ENCODE measurements at places on chromosomes 1 and 21.

DNA sequence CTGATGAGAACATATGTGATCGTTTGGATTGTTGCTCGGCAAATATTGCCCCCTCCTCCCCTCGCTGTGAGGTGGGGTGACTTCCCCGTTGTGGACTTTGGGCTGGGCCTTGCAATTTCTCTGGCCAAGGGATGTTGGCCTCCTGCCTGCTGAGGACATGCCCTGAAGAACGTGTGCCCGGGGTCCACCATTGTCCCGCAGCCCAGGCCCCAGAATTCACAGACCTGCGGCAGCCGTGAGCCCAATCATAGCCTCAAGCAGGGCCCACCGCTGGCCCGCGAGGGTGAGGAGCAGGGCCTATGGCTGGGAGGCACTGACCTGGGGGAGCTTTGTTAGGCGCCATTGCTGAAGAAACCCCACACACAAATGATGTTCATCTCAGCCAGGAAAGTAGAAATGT is 58.3 kb upstream of the ACTRT2 start:
- no peak for DNase-seq

DNA sequence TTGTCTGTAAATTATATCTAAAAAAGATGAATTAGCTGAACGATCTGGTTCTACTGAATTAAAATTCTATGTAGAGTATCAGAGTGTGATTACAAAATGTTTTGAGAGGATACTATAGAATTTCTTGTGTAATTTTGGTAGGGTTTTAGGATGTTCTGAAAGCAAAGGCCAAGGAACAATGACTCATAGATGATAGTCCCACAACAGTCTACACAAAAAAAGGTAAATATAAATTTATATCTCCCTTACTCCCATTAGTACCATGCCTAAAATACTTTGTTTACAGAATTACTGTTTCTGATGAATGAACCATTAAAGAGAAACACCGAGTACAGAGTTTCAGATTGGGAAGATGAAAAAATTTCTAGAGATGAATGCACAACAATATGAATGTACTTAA is 9.5 kb downstream of the EDEM3 start:
- no peak for DNase-seq

- no peak for DNase-seq
Measured at GRCh38 chr1:158290321-158290844, 660 bp downstream of the CD1C start.

GRCh38 chr1:244442850-244443249 is 8.9 kb downstream of the ADSS2 start:
- no peak for DNase-seq

DNA sequence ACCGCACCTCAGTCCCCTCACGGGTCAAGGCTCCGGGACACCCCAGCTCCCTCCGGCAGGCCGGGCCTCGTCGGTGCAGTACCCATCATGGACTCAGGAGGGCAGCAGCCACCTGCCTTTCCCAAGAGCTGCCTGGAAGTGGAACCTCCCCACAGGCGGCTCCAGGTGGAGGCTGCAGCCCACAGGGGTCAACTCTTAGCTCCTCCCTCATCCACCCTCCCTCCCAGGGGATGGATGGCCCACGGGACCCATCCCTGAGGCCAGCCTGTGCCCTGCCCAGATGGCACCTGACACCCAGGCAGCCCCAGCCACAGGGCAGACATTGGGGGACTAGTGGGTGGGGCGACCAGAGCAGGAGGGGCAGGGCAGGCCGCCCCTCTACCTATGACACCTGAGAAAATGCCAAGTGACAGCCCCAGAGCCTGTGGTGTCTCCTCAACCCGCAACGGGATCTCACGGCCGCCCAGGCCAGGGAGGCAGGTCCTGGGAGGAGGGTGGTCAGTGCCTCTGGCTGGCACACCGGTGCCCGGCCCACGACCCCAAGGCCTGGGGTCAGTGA is 1.2 kb upstream of the ARHGEF16 start:
- peak; percentile 89 for DNase-seq

- DNase-seq, result no peak
Measured at GRCh38 chr1:67338642-67339041, 31.0 kb downstream of the IL12RB2 start.

GRCh38 chr1:22545141-22545540 is 18.1 kb upstream of the EPHA8 start:
- DNase-seq, result no peak

- DNase-seq, result no peak
Measured at GRCh38 chr1:82706741-82707140, 906.0 kb downstream of the ADGRL2 start.

GRCh38 chr1:111140680-111140967 is 601 bp downstream of the CEPT1 start:
- DNase-seq, result no peak

GRCh38 chr1:106526650-106527049 is 529.8 kb upstream of the PRMT6 start:
- DNase-seq, result no peak

- DNase-seq, result no peak
Measured at GRCh38 chr1:158101455-158101854, 79.2 kb upstream of the CD1D start.

- no peak for DNase-seq
Measured at GRCh38 chr1:244173769-244174168, 122.7 kb downstream of the ZBTB18 start.

- no peak for DNase-seq
Measured at GRCh38 chr1:217586586-217586985, 44.3 kb downstream of the GPATCH2 start.

- no peak for DNase-seq
Measured at GRCh38 chr1:179353546-179353945, 12.2 kb upstream of the AXDND1 start.

DNA sequence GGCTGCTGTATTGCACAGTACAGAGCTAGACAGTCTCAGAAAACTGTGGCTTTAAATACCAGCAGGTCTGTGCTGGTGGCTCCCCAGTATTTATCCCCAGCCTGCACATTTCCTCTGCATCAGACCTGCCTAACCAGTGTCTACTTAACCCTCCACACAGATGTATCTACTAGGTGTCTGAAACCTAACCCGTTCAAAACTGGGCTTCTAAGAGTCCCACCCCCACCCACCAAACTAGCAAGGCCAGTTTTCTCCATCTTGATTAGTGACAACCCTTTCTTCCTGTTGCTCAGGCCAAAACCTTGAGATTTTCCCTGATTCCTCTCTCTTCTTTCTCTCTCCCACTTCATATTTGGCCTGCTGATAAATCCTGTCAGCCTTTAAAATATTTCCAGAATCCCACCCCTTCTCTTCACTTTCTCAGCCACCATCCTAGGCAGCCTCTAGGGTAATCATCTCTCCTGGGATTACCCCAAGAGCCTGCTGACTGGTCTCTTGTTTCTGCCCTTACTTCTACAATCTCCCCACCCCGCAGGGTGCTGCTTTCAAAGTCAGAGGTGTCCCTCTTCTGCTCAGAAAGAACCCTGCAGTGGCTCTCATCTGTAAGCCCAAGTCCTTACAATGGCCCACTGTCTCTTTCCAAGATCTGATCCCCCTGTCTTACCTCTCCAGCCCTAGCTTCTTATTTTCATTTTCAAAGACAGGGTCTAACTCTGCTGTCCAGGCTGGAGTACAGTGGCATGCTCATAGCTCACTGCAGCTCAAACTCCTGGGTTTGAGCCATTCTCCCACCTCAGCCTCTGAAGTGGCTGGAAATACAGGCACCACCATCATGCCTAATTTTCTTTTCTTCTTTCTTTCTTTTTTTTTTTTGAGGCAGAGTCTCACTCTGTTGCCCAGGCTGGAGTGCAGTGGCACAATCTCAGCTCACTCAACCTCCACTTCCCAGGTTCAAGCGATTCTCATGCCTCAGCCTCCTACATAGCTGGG is 45.2 kb downstream of the H3-3A start:
- DNase-seq, result no peak

DNA sequence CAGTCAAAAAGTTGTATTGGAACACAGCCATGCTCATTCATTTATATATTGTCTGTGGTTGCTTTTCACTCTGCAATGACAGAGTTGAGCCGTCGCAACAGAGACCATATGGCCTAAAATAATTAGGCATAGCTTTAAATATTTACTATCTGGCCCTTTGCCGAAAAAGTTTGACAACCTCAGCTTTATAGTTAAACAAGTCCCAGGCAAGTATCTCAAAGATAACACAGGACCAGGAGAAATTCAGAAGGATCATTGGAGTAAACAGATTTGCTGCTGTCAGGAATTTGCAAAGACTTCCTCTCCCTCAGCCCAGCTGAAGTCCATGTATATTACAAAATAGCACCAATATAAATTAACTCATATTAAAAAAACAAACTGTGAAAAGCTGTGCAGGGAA is 34.4 kb downstream of the NID1 start:
- DNase-seq, result no peak

- DNase-seq, result no peak
Measured at GRCh38 chr1:115829947-115830346, 11.0 kb downstream of the NHLH2 start.

DNA sequence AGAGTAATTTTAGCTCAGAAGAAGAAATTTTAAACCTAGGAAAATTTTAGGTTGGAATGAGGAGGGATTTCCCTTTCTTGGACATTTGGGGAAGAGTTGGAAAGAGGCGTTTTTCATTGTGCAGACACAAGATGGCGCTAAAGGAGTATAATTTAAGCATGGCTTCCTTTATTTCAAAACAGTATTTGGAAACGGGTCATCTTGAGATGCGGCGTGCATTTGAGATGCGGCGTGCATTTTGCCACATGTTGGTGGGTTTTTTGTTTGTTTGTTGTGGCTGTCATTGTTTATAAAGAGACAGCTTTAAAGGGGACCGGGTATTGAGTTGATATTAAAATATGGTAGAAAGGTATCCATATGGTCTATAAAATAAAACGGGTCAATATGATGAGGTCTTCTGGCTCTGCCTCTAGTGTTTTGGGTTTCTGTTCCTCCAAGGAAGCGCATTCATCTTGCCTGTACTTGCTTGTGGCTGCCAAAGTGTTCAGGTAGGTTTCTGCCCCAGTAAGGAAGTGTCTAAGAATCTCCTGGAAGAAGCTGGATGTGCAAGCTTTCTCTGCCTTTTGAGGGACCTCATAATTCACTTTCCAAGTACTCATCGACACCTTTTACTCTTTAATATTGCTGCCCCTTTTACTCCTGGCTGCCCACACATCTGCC is 210.3 kb downstream of the SLC35F3 start:
- DNase-seq, result no peak

- DNase-seq, result no peak
Measured at GRCh38 chr1:88266051-88266450, 418.0 kb upstream of the PKN2 start.

- no peak for DNase-seq
Measured at GRCh38 chr1:68339505-68339904, 107.2 kb upstream of the WLS start.

DNA sequence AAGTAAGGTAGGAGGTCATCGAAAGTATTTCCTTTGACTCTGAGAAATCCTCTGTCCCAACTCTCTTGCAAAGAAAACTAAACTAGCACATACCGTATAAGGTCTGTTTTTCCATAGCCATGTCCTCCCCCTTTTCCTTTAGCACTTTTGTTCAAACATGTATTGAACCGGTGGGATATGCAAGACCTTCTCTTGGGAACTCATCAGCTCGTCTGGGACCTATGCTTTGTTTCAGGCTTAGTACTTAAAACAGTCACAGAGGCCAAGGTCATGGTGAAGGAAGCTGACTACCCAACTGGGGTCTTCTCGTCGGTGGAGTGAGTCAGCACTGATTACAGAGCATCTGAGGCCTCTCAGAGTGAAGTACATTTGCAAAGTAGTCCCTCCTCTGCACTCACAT is 185.0 kb downstream of the ZBTB18 start:
- no peak for DNase-seq

GRCh38 chr1:1968767-1969504 is 34.6 kb downstream of the CFAP74 start:
- no peak for DNase-seq

- no peak for DNase-seq
Measured at GRCh38 chr1:64590316-64590715, 120.4 kb downstream of the CACHD1 start.

GRCh38 chr1:47198214-47198613 is 8.4 kb upstream of the PDZK1IP1 start:
- no peak for DNase-seq

DNA sequence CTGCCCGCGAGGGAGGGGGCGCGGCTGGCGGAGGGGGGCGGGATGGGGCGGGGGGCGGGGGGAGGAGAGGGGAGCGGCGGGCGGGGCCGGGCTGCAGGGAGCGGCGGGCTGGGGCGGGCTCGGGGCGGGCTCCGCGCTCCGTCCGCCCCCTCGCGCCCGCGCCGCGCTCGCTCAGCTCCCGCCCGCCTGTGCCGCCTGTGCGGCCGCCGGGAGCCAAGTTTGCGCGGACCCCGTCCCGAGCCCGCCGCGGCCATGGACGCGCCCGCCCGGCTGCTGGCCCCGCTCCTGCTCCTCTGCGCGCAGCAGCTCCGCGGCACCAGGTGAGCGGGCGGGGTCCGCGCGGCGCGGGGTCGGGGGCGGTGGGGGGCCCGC is at the start of gene GABRD:
TSS of gene GABRD (plus strand) at position 174 of the 372 bp plus-strand sequence. CDS start at position 253, 79 bp downstream.
- DNase-seq, result no peak

DNA sequence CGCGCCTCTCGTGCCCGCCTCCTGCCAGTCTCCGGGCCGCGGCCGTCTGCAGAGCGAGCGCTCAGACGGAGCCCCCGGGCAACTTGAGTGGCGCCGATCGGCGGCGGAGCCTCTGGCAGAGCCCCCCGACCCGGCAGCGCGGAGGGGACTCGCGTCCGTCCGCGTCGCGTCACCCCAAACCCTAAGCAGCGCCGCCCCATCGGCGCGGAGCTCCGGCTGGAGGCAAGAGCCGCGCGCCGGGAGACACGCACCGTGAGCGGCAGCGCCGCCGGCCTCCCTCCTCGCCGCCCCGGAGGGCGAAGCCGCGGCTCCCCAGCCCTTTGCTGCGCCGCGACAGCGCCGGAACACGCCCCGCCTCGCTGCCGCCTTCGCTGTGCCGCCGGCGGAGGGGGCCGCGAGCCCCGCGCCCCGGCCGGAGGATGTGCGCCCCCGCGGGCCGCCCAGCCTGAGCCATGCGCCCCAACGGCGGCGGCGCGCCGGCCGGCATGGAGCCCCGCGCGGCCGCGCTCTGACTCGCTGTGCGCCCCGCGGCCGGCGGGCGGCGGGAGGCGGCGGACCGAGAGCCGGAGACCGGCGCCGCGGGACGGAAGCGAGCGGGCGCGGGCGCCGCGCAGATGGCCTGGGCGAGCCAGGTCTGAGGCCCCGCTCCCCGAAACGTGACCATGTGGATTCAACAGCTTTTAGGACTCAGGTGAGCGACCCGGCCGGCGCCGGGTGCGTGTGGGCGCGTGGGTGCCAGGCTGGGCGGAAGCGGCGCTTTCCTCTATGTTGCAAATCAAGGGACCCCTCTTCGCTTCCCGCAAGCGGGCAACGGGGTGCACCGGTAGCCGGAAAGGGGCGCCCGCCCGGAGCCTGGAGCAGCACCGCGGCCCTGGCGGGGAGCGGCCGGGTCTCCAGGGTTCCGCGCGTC is 610 bp downstream of the AJAP1 start:
- no peak for DNase-seq
